ENCODE measurements at places on chromosomes 7 and 10.
A peak's percentile ranks its signal among the peaks of the same experiment; 100 is the strongest.

GRCh38 chr10:8180360-8181109 is 126.0 kb downstream of the GATA3 start:
- no peak for DNase-seq

DNA sequence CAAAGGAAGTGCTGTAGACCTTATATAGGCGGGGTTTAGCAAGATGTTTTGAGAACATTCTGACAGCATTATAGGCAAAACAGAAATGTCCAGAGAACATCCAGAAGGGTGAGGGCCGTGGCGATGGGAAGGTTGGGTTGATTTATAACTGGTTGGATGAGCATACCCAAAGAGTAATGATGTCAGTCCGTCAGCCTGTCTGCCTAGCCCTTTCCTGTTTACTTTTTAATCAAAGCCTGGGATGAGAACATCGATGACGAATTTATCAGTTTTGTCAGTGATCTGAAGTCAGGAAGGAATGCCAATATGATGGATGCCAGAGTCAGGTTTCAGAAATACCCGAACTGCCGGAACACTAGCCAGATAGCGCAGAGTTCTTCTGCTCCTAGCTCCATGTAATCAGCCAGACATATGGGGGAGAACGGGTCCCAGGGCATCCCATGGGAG is 33.8 kb upstream of the TRIM8 start:
- no peak for DNase-seq

DNA sequence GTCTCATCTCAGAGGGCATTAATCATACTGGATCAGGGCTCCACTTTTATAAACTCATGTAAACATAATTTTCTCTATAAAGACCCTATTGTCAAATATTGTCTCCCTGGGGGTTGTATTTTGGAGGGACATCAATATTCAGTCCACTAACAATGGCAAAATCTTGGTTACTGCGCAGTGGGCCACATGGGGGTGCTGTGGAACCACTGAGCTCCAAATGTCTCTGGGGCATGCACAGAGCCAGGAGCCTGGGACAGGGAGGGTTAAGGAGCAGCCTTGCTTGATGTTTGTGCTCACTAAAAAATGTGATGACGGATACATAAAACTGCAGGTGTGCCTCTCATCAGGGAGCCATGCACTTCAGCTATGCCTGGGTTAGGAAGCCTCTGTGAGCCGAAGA is 62.1 kb upstream of the PRSS58 start:
- peak; percentile 65 for DNase-seq

DNA sequence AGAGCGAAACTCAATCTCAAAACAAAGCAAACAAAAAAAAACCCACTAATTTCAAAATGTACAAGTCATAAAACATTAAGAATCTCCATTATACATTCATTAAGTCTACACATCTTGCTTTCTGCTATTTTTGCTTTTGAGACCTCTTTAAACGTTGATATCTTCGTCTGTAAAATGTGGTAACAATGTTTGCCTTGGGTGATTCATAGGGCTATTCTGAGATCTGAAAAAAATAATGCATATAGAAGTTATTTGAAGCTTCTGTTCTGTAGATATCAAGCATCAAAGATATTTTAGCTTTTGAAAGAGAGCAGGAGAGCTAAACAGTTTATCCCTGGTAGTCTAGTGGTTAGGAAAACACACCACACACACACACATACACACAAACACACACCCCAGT is 158.1 kb upstream of the PLXDC2 start:
- no peak for DNase-seq

GRCh38 chr10:23325132-23325531 is 19.5 kb downstream of the C10orf67 start:
- DNase-seq, result no peak

- DNase-seq, result no peak
Measured at GRCh38 chr7:79979437-79979836, 155.2 kb upstream of the GNAI1 start.

DNA sequence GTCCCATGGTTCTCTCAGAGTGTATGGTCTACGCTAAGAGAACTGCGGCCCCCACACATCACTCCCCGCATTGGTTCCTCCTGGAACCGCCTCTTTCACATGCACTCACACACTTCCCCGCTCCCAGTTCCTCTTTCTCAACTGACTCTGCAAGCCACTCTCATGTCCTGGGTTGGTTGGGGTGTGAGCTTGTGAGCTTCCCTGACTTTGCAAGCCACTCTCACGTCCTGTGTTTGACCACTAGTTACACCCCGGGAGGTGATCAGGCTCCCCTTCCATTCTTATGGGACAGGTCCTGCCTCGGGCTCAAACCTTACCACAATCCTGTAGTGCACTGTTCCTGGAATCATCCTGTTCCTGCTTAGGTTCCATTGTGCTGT is 105.0 kb downstream of the TRIM24 start:
- no peak for DNase-seq

GRCh38 chr10:48951707-48952106 is 12.1 kb upstream of the LRRC18 start:
- no peak for DNase-seq

DNA sequence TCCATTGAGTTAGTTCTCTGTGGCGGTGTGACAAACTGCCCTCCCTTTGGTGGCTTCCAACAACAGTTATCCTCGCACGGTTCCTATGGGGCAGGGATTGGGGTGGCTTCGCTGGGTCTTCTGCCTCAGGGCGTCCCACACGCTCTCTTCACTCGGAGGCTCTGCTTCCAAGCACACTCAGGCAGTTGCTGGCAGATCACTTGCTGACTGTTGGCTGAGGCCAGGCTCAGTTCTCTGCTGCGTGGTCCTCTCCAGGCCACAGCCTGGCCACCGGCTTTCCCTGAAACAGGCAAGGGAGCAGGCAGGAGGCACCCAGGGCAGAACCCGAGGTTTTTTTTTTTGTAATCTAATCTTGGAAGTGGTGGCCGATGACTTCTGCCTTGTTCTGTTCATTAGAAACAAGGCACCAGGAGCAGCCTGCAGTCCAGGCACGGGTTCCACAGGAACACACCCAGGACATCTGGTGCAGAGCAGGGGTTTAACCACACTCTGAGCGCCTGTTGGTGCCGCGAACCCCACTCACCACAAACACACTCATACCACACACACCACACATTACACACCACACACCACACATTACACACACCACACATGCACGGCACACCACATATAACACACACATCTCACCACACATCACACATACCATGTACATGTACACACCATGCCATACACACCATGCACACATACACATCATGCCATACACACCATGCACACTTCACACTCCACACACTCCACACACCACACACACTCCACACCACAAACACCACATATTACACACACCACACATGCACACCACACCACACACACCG is 112.2 kb downstream of the PTPN20 start:
- DNase-seq, result no peak

DNA sequence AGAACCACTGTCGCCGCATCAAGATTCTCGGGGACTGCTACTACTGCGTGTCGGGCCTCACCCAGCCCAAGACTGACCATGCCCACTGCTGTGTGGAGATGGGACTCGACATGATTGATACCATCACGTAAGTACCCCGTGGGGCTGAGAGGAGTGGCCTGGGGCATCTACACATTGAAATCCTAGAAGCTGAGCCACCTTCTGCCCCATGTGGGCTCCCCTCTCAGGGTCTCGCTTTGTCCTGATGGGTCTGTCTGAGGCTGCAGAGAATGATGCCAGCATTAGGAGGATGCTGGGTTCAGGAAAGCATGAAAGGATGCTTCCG is 74.5 kb downstream of the ADCY1 start:
- DNase-seq, result no peak

- DNase-seq, result peak; percentile 51
Measured at GRCh38 chr10:79910344-79910743, 38.6 kb downstream of the SFTPD start.

DNA sequence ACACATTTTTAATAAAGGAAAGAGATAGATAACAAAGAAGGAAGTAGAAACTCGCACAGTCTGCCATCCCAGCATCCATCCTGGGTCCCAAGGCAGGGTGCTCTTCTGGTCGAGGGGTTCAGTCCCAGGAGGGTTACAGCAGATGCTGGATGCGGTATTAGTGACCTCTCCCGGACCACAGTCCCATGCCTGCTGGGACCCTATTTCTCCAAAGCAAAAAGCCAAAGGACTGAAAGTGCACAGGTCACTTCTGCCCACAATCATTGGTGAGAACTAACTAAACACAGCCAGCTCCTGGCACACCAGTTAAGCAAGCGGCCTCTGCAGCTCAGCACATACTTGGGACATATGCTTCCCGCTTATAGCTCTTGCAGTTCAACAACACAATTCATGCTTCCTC is 96.1 kb upstream of the HABP2 start:
- DNase-seq, result no peak

GRCh38 chr10:18793951-18794350 is 134.7 kb downstream of the ARL5B start:
- DNase-seq, result no peak

DNA sequence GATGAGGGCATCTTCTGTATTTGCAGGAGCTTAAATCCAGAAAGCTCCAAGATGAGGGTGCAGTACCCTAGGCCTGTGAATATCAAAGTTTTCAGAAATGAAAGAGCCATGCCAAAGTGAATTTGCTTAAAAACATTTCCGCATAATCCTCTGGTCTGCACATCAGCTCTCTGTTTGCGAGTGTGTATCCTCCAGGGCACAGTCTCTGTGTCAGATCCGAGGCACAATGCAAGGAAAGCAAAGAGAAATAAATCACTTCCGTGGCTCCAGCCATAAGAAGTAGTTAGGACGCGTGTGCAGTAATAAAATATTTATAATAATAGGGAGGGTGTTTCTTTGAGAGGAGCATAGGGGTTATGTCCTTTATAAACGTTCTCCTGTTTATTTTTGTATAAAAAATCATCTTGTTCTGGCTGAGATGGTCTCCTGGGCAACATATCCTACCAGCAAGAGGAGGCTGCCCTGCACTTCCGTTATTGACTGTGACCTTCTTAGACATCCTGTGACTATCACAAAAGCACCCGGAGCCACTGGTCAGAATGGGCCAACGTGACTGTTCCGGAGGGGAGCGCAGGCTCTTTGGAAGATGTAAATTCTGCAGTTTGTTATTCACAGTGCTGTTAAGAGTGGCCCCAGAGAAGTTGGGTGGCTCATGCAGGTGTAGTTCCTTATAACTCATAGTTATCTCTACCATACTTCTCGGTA is 667.6 kb upstream of the FOXK1 start:
- no peak for DNase-seq

- DNase-seq, result peak; percentile 69
Measured at GRCh38 chr10:119120413-119120867, 16.5 kb downstream of the DENND10 start.

GRCh38 chr7:16984375-16984774 is 102.6 kb upstream of the AGR3 start:
- DNase-seq, result no peak

- DNase-seq, result no peak
Measured at GRCh38 chr7:92612501-92612900, 22.3 kb upstream of the FAM133B start.

DNA sequence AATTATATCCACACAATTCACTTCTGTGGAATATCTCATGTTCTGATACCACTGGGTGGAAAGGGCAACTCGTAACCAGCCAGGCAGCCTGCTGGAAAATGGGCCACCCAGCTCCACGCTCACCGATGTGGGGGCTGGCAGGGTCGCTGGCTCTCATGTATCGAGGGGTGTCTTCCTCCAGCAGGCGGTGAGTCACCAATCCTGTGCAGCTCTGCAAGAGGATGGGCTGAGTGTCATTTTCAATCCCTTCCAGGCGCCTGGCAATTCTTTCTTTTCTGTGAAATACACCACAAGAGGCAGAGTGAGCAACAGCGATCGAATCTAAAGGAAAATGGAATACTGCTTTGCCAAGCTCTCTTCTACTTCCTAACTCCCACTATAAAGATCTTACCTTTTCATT is 80.1 kb downstream of the SVIL start:
- DNase-seq, result no peak

DNA sequence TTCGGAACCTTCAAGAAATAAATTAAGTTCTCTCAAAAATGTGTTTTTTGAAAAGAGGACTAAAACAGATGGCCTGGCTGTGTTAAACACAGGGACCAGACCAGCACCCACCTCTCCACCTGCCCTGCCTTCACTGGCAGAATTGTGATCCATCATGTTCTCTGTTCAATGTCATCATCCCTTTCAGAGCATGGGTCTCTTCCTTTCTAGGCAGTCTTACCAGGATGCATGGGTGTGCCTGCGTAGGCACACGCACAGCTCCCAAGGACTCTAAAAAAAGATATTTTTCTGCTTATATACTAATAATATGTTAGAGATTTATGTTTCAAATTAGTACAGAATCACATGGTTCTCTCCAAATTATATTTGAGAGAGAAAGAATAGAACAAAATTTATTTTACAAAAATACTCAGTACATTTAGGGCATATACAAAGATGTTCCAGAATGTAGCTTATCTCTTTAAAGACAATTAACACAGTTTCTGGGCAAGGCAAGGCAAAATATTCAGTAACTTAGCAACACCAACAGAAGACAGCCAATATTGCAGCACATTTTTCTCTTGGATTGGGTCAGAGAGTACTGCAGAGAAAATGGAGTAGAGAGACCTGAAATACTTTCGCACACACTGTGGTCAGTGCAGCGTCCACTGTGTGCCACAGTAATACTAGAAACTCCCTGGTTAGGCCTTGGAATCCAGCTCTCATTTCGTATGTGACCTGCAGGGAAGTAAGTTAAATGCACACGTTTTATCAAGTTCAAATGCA is 52.8 kb downstream of the EGFR start:
- DNase-seq, result no peak

GRCh38 chr7:55486192-55486590 is 86.1 kb downstream of the VOPP1 start:
- no peak for DNase-seq

- DNase-seq, result no peak
Measured at GRCh38 chr10:129501652-129502436, 34.8 kb downstream of the MGMT start.

DNA sequence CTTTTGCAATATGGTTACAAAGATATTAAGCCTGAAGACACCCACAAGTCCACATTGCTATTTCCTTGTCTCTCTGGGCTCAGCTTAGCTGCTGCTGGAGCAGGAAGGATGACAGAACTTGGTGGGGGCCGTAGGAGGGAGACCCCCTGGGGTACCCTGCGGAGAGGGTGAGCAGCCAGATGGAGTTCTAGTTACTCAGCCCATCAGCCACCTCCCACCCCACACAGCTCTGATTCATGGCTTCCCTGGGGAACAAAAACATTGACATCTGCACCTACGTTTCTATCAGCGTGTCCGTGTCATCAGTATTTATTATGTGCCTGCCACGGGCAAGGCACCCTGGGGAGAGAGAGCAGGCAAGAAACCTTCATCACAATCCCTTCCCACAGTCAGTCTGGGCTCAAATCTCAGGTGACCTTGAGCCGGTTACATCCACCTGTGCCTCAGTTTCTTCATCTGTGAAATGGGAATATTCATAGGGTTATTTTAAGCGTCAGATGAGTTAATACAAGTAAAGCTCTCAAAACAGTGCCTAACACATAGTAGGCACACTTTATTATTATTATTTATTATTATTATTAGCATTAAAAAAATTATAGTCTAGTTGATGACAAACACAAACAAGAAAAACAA is 131.5 kb downstream of the C10orf105 start:
- DNase-seq, result no peak

Data from RPMI8226 (cell line).